Left cardiac atrium (tissue), 4 donors: ENCODE measurements at places on chromosomes 13 and 19. TPM values are rescaled to one million over a fixed set of nuclear protein-coding genes. Genes with fewer than 3 reads are reported as not detected.
A peak's percentile ranks its signal among the peaks of the same experiment; 100 is the strongest.

GRCh38 chr13:93265800-93266199, 39.2 kb downstream of the GPC6 start:
- no peak for DNase-seq

DNA sequence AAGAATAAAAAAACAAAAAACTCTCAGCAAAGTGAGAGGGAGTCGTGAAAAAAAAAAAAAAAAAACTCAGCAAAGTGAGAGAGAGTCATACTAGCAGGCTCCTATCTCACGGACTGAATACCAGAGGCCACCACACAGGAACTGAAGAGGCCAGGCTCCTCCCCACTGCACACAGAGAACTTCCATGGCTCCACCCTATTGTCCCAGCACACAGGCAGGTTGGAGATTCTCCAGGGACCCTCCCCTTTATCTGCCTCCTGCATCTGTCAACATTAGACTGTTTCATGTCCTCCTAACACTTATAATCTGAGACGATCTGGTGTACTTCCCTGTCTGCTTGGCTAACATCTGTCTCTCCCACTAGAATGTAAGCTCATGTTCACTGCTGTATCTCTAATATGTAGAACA, 37.0 kb upstream of the FARP1 start:
- DNase-seq = no peak

DNA sequence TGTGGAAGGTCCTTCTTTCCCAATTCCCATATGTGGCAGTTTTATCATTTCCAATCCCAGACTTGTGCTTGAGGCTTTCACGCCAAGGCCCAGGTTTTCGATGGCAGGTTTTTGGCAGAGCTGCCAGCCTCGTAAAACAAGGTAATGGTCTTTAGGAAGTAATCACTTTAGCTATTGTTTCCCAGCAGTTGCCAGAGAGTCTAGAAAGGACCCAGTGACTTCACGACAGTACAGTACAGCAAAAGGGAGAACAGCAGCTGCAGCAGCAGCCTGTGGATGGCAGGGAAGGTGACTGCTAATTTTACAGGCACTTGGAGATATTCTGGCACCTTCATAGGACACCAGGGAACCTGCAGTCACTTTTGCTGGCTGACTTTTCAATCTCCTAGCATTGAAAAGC, 291.6 kb upstream of the MAB21L1 start:
- no peak for DNase-seq

DNA sequence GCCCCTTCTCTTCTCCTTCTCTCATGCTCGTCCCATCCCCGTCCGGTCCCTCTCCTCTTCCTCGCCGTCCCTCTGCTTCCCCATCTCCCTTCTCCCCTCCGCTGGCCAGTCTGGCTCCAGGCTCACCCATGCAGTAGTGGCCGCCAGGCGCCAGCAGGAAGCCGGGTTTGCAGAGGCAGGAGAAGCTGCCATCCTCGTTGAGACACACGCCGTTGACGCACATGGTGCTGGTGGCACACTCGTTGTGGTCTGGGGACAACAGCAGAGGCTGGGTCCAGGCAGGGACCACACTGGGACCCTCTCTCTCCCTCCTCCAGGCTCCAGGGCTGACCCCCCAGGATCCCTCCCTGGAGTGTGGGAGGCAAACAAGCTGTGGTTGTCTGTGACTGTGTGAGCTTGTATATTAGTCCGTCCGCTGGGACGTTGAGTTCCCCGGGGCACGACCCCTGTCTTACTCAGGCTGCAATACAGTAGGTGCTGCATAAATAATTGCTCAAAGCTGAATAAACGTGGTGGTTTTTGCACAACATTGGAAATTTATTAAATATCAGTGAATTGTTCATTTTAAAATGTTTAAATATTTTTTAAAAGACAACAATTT, 16.4 kb downstream of the FBN3 start:
- no peak for DNase-seq

CD37 gene
- 10.6 TPM for total RNA-seq

DNA sequence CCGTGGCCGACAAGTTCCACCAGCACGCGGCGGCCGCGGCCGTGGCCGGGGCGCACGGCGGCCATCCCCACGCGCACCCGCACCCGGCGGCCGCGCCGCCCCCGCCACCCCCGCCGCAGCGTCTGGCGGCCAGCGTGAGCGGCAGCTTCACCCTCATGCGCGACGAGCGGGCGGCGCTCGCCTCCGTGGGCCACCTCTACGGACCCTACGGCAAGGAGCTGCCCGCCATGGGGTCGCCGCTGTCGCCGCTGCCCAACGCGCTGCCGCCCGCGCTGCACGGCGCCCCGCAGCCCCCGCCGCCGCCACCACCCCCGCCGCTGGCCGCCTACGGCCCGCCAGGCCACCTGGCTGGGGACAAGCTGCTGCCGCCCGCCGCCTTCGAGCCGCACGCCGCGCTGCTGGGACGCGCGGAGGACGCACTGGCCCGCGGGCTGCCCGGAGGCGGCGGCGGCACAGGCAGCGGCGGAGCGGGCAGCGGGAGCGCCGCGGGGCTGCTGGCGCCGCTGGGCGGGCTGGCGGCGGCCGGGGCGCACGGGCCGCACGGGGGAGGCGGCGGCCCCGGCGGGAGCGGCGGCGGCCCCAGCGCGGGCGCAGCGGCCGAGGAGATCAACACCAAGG, 821 bp downstream of the ONECUT3 start:
- DNase-seq = no peak

DNA sequence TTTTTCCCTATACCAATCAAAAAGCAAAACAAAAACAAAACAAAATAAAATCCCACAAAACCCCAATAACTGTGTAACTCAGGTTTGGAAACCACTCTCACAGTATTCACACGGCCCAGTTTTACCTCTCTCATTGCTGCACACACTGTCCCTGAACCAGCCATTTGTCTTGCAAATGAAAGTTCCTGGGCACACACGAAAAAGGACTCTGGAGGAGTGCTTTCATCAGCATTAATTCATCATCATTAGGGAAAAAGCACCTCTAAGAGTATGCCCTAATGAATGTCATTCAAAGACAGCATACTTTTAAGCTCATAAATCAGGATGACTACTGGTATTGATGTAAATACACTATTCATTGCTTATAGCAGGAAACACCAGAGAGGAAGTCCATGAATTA, 306.3 kb downstream of the DNAJC15 start:
- no peak for DNase-seq

- DNase-seq = no peak
Measured at GRCh38 chr19:9952276-9952675, 16.0 kb upstream of the OLFM2 start.

GRCh38 chr19:13093407-13094105, 9.1 kb downstream of the LYL1 start:
- peak; percentile 89 for DNase-seq
